Cardiac fibroblast (primary cell): ENCODE measurements at places on chromosomes 6 and 20.

- DNase-seq = no peak
These were observed 123.0 kb upstream of the ENPP5 start for GRCh38 chr6:46293641-46294316.

- no peak for DNase-seq
These were observed 12.8 kb upstream of the DUSP22 start for GRCh38 chr6:279341-280029.

DNA sequence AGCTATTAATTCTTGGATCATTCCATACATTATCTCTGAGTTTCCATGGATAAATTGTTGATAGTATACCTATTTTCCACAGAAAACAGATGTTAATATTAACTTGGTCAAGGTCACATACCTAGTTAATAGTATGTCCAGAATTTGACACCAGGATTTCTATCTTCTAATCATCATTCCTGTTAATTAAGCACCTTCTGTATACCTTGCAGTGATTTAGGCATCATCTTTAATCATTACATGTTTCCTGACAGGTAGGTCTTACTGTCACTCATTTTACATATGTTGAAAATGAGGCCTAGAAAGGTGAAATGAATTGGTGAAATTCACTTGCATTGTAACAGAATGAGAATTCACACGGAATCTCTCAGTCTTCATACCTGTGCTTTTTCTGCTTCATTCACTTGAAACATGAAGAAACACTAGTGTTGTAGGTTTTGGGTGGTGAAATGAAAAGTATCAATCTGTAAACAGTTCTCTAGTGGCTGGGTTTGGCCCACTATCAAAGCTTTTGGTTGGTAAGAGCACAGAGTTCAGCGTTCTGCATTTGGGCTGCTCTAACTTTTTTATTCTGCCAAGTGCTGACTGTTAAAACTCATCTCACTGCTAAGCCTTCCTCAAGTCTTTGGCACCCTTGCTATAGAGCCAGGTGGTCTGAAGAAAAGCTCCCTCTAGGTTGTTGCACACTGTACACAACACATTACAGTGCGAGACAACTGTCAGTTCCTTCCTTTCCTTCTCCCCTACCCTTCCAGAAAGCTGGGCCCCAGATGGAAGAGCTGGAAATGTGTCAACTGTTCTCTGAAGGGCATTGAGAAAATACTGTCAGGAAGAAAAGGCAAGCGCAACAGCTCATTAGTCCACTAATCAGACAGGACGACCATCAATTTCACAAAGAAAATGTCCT, 57.8 kb upstream of the C20orf144 start:
- no peak for DNase-seq

GRCh38 chr6:3607171-3607570, 144.3 kb downstream of the PXDC1 start:
- no peak for DNase-seq

- no peak for DNase-seq
These were observed 73.9 kb upstream of the TGM3 start for GRCh38 chr20:2221921-2222320.

- DNase-seq = no peak
These were observed 62.7 kb downstream of the NOL4L start for GRCh38 chr20:32522526-32522775.

- no peak for DNase-seq
These were observed 43.7 kb upstream of the SYNJ2 start for GRCh38 chr6:157937916-157938315.

GRCh38 chr20:18288749-18289267, 481 bp downstream of the ZNF133 start:
- DNase-seq = peak; percentile 38

- no peak for DNase-seq
These were observed 58.0 kb downstream of the GINS1 start for GRCh38 chr20:25465243-25466135.

DNA sequence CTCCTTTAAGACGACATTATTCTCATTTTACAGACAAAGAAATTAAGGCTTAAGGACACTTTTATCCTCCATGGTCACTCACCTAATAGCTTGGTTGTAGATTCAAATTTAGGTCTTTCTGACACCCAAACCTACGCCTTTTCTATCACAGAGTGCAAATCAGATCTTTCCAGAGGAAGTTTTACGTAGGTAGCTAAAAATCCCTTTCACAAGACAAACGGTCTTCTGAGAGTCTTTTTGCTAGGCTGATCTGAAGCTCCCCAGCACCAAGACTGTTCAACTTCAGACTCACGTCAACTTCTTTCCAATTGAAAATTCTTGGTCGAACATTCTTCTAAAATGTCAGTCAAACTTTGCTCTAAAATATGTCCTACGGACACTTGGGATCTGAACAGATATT, 46.5 kb downstream of the BLOC1S5 start:
- DNase-seq = no peak

- DNase-seq = no peak
These were observed 34.3 kb upstream of the PRIM2 start for GRCh38 chr6:57283106-57283505.

DNA sequence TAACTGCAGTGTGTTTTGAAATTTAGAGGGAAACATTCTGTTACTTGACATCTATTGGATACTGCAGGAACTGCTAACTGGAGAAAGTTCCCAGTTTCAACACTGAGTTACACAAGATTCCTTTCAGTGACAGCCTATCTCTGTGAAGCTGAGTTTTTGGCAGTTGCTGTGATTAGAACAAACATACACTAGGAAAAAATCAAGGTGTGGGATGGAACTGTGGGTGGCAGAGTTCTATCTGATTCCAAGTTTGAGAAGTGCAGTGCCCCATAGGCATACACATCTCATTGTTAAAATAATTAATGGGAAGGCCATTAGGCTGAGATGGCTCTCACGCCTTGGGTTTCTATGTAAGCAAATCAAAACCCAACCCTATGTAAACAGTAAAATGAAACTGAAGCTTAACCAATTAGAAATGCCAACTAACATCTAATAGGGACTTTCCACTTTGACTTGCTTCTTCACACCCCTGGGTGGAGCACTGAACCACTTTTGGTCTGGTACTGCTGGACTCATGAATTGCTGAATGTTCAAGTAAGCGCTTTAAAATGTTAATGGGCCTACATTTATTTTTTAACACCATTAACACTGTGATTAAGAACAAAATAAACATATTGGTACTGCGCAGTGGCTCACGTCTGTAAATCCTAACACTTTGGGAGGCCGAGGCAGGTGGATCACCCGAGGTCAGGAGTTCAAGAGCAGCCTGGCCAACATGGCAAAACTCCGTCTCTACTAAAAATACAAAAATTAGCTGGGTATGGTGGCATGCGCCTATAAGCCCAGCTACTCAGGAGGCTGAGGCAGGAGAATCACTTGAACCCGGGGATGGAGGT, 55.2 kb upstream of the TBC1D7 start:
- peak; percentile 27 for DNase-seq

DNA sequence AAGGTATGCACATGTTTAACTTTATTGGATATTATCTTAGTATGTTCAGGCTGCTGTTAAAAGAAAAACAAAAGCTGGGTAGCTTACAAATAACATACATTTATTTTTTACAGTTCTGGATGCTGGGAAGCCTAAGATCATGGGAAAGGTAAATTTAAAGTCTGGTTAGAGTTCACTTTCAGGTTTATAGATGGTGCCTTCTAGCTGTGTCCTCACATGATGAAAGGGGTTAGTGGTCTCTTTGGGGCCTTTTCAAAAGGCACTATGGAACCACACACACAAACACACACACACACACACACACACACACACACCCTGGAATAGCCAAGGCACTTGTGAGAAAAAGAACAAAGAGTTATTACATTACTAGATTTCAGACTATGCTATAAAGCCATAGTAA, 805.8 kb upstream of the GJE1 start:
- DNase-seq = no peak

DNA sequence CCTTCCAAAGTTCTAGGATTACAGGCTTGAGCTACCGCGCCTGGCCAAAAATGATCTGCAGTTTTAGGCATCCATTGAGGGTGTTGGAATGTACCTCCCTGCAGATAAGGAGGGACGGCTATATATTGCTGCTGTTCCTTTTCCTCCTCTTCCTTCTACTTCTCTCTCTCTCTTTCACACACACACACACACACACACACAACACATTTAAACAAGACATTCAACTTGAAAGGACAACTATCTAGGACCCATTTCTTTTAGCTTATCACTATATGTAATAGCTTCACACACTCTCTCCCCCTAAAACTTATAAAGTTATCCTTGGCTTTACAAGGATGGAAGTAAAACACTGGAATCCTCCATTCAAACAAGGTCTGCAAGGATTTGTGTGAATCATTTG, 260.6 kb downstream of the PHACTR1 start:
- DNase-seq = no peak

DNA sequence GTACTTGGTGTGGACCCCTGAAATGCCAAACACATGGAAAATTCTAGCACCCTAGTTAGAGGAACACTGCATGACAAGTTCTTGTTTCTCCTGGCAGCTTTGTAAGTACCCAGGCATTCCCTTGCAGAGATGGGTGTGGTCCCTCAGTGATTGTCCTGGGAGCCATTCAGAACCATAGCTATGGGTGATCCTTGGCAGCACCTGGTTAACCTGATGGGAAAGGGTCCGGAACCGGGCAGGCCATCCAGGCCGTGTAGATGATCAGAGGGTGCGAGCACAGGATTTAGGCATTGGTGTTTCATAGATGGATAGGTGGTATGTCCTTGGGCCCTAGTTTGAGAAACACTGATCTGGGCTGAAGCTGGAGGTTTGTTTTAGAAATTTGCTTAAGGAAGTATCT, 95.8 kb downstream of the RPP40 start:
- no peak for DNase-seq

- DNase-seq = no peak
These were observed 148.0 kb downstream of the EPM2A start for GRCh38 chr6:145587334-145587733.

DNA sequence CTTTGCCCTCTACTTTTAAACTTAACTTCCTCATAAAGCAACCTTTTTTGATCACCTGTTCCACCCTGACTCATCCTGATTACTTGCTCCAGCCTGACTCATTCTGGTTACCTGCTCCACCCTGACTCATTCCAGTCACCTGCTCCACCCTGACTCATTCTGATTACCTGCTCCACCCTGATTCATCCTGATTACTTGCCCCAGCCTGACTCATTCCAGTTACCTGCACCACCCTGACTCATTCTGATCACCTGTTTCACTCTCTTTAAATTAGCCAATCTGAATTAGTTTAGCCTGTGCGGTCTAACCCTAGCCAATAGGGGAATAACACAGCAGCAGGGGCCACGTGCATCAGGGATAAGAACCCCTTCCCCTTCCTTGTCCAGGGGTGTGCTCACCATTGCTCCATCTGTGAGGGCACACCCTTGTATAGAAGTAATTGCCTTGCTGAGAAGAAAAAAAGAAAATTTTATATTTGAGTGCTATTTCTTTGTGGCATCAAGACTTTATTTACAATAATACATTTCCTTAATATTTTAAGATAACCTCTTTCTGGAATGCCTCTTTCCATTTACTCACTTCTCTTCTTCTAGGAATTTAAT, 17.9 kb downstream of the HLA-G start:
- DNase-seq = no peak

GRCh38 chr6:158669145-158670035, 19.5 kb downstream of the SYTL3 start:
- no peak for DNase-seq

- DNase-seq = no peak
These were observed 235.2 kb downstream of the SOX4 start for GRCh38 chr6:21828704-21829103.

GRCh38 chr20:63259734-63260460, 5.6 kb upstream of the NKAIN4 start:
- DNase-seq = no peak

GRCh38 chr6:71408787-71409723, 120.4 kb downstream of the OGFRL1 start:
- no peak for DNase-seq

- peak; percentile 6 for DNase-seq
These were observed 44.9 kb downstream of the SNAP25 start for GRCh38 chr20:10263385-10264165.

GRCh38 chr20:44911264-44911921, 1.5 kb downstream of the PABPC1L start:
- DNase-seq = peak; percentile 52

- DNase-seq = peak; percentile 77
These were observed at the start of gene UBE3D for GRCh38 chr6:83065511-83066192. Gene UBE3D, minus strand, starts transcription at chr6:83065841. Its CDS starts 123 bp downstream, at chr6:83065718.

DNA sequence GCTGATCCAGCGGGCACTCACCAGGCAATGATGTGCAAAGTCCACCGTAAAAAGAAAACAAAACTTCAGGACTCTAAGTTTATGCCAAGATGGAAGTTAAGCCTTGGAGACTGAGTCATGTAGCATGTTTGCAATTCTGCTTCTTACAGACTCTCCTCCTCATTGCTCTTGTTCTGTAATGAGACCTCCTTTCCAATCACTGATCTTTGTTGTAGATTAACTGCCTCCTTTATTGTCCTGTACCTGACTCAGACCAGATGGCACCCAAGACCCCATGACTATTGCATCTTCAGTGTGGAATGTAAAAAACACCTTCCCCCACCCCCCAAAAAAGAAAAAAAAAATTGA, 11.2 kb downstream of the NEU1 start:
- DNase-seq = peak; percentile 58

DNA sequence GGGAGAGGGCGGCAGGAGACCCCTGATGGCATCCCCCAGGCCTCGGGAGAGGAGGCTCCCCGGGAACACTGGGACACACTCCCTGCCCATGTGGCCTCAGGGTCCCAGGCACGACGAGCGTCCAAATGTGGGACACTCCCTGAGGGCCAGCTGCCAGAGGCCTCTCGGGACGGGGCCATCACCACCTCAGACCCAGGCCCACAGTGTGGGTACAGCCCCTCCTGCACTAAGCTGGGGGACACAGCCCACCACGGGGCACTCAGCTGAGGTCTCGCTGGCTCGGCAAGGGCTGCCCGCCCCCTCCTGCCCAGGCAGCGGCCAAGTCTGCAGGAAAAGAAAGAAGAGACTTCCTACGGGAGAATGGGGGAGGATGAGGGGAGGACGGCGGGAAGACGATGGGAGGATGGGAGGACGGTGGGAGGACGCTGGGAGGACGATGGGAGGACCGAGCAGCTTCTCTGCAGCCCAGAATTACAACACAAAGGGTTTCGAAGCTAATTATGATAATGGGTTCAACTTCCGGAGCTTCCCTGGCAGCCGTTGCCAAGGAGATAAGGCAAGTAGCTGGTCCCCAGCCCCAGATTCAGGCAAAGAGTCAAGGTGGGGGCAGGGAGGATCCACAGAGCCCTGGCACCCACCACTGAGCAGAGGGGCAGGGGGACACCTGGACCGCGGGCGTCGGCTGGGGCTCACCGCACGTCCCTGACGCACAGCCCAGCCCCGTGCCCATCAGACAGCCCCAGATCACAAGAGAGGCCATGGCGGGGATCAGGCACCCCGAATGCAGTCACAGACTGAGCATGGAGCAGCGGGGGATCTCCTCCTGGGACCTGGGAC, 17.5 kb downstream of the KCNQ2 start:
- DNase-seq = peak; percentile 11

GRCh38 chr6:147037881-147038280, 166.3 kb upstream of the STXBP5 start:
- DNase-seq = no peak
